ENCODE measurements at places on chromosomes 6 and 20.
A peak's percentile ranks its signal among the peaks of the same experiment; 100 is the strongest.

DNA sequence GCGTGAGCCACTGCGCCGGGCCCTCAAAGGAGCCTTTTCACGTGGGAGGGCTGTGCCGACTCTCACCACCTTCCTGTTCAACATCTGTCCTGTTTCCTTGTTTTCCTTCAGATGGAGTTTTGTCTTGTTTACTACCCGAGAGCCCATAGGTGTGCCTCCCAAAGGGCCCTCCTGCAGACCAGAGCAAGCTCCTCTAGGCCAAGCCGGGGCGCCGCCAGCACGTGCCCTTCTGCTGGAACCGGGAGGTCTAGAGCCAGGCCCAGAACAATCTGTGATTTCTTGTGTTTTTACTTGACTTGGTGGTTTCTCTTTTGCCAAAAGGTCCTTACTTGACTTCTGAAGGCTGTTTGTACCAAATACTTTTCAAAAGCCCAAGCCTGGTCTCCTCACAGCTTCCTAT lies 8.0 kb upstream of the DNAJC5 start:
- DNase-seq: no peak

GRCh38 chr6:80163754-80164187 lies 57.3 kb downstream of the BCKDHB start:
- peak; percentile 19 for DNase-seq

GRCh38 chr6:37636116-37636515 lies 61.6 kb downstream of the MDGA1 start:
- no peak for DNase-seq

- DNase-seq: no peak
Measured at GRCh38 chr20:53760025-53760441, 166.4 kb upstream of the ZNF217 start.

DNA sequence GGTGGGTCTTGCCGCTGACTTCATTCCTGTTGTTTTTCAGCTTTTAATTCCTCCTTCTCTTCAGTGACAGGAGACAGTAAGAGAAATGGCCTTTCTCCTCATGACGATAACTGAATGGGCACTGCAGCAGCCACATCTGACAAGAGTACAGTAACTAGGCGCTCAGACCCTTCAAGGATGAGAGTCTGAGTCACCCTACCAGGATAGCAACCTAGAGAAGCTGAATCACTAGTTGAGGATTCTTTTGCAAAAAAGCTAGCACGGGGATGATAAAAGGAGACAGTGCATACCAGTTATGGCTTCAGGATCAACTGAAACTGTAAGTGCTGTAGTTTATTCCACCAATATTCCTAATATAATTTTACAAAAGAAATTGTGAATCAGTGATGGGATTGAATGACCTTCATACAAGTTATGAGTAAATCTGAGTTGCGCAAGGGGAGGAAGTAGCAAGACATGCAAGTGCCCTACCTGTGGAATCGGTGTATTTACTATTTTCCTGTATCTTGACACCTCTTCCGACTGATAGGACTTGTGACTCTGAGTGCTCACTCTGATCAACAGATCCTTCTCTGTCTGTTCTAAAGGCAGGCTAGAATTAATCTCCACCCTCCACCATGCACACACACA lies 161.8 kb upstream of the GRIK2 start:
- no peak for DNase-seq

GRCh38 chr20:45771182-45771759 lies 20.4 kb downstream of the WFDC3 start:
- DNase-seq: peak; percentile 89

GRCh38 chr6:34132486-34133185 lies 13.3 kb downstream of the GRM4 start:
- peak; percentile 72 for DNase-seq

GRCh38 chr6:72132427-72132826 lies 246.1 kb downstream of the RIMS1 start:
- DNase-seq: no peak

- DNase-seq: no peak
Measured at GRCh38 chr6:168909288-168909687, 344.4 kb downstream of the THBS2 start.

- DNase-seq: no peak
Measured at GRCh38 chr6:132135409-132135808, 184.2 kb upstream of the CCN2 start.

DNA sequence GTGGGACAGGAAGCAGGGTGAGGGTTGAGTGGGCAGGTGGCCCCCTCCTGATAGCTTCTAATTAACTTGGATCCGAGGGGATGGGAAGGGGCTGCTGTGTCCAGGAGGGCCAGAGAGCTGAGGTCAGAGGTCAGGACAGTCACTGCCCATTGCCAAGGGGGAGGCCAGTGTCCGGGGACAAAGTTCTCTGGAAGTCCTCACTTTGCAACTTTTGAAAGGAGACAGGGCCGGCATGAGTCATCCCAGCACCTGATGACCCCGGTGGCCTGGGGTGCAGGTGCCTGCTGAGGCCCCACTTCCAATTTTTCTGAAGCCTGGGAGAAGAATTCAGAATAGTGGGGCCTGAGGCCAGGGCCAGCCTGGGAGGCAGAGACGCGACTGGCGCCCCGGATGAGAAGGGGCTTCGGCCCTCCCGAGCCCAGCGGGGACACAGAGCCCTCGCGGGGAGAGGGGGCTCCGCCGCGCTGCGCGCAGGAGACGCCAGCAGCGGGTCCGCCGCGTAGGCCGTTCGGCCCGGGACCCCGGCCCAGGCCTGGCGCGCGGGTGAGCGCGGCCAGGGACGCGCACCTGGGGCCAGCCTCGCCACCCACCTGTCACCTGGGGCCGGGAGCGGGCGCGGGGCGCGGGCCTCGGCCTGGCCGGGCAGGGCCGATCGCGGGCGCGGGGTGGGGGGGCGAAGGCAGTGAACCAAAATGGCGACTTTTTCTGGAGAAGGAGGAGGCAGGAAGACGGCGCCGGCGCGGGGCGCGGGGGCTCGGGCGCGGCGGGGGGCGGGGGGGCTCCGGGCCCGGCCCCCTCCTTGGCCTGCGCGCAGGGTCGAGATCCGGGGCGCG lies 586 bp downstream of the ZNF512B start:
- DNase-seq: no peak

GRCh38 chr6:4287811-4288244 lies 152.5 kb upstream of the ECI2 start:
- DNase-seq: no peak

DNA sequence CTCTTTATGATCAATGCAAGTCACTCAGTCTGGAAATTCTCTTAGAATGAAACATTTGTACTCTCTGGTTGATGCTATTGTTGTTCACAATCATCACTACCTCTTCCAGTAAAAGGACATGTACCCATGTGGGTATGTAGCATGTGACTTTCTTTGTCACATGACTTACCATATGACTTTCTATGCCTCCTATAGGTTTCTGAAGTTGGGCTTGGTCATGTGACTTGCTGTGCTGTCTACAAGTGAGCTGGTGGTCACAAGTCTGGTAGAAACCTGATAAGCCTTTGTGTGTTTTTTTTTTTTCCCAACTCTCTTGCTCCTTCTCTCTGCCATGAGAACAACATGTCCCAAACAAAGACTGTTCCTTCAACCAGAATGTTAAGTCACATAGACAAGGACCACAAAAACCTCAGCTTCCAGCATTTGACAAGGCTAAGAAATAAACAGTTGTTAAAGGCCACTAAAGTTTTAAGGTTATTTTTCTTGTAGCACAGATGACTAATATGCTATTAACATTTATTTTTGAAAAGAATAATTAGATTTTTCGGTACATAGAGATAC lies 379.2 kb upstream of the SLC35B3 start:
- no peak for DNase-seq

- DNase-seq: no peak
Measured at GRCh38 chr6:37535759-37536490, 36.2 kb upstream of the CCDC167 start.

- no peak for DNase-seq
Measured at GRCh38 chr6:142058551-142059290, 74.0 kb upstream of the GJE1 start.

- no peak for DNase-seq
Measured at GRCh38 chr6:36306375-36306774, 30.3 kb downstream of the BNIP5 start.

DNA sequence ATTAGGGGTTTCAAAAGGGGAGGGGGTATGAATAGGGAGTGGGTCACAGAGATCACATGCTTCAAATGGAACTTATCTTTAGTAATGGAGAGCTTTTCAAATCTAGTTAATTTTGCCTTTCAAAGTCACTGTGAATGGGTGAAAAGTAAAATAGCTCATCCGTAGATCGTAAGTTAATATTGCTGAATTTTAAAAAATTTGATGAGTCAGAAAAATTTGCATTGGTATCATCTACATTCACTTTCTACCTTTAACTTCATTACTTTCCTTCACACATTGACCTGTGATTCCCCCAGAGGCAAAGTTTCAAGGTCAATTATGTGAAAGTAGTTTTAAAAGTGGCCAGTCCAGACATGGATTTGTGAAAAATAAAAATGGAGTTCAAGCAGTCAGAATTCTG lies 139.0 kb upstream of the SLC35B3 start:
- DNase-seq: no peak

GRCh38 chr6:151805286-151805840 lies 2.1 kb upstream of the ESR1 start:
- no peak for DNase-seq

- peak; percentile 87 for DNase-seq
Measured at GRCh38 chr20:45044084-45044573, 56.8 kb downstream of the KCNS1 start.

GRCh38 chr6:71393471-71393870 lies 104.9 kb downstream of the OGFRL1 start:
- no peak for DNase-seq

DNA sequence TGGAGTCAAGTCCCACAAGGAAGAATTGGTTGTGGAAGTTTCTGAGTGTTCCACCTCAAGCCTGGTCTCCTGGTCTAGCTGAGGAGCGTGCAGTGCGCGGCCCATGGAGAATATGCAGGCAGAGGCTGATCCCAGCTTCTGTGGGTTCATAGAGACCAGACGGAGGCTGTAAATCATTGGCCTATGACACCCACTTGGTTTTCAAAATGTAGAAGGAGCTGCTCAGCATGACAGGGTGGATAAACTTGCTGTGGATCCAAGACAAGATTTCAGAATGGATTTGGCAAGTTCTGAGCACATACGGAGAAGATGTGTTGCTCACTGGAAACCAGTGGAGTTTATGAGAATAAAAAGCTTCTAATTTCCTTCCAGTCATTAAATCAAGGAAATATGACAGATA lies 744 bp downstream of the KIF25 start:
- no peak for DNase-seq

DNA sequence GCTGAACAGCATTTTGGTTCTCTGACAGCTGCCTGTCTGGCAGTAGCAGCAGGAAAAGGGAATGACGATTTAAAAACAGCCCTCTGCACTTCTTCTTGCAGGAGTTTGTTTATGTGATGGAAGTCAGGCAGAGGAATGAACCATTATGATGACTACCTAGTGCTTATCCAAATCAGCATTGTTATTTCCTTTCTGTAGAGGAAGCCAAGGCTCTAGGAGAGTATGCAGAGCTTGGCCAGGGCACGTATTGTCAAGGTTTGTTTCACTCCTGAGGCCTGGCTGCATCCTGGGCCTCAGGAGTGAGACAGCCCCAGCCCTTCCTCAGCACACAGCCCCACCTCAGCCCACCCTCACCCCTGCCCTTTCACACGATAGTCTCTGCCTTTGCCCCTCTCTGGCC lies 68.5 kb downstream of the FAM229B start:
- DNase-seq: no peak

Measured in HTR-8/SVneo (cell line).